ENCODE measurements at places on chromosomes 5 and 9. TPM values are rescaled to one million over a fixed set of nuclear protein-coding genes. Genes with fewer than 3 reads are reported as not detected.

GRCh38 chr5:963673-964531, 44.7 kb upstream of the NKD2 start:
- DNase-seq, result peak; percentile 68

GRCh38 chr5:85278193-85278592, 893.5 kb upstream of the EDIL3 start:
- DNase-seq, result no peak

The SPATA31E1 gene
- not detected for polyA plus RNA-seq

GRCh38 chr9:129483415-129484351, 137.2 kb downstream of the C9orf50 start:
- DNase-seq, result peak; percentile 76

DNA sequence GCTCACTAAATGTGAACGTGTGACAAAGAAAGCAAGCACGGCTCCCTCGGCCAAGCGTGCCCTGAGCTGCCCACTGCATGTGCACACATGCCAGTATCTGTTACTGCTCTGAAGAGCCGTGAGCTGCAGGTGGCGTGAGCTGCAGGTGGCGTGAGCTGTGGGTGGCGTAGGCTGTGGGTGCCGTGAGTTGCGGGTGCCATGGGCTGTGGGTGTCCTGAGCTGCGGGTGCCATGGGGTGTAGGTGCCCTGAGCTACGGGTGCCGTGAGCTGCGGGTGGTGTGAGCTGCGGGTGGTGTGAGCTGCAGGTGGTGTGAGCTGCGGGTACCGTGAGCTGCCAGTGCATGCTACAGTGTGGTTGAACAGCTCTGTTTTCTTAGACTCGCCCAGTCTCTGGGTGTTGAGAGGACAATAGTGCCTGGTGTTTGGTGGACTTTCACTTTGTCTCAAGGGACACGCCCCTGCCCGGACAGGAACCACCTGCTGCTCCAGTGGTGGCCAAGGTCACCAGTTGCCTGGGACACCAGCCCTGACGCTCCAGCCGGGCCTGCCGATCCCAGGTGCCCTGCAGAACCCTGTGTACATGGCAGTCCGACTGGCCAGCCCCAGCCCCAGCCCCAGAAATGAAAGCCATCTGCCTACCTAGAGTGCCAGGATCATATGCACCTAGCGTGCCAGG, 6.7 kb downstream of the CCDC187 start:
- no peak for DNase-seq
